GM03348 (cell line): ENCODE measurements at places on chromosomes 16 and 17.

DNA sequence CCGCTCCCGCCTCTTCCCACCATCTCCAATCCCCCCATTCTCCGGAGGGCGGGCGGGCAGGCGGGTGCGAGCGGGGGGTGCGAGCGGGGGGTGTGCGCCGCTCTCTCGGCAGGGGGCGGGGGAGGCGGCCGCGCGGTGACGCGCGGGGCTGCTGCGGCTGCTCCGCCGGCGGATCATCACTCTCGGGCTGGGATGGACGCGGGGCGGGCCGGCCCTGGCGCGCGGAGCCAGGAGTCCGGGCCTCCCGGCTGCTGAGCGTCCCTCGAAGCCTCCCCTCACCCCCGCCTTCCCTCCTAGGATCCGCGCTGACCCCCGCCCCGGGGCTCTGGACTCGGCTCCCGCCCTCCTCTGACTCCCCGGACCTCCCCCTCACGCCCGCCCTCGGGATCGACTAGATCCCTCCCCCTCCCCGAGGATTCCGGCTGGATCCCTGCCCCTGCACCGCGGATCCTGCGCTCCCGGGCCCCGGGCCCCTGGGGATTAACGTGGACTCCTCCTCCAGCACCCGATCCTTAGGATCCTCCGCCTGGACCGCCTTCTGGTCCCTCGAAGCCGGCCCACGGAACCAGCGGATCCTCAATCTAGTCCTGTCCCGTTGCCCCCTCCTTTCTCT is 946 bp upstream of the TMEM256 start:
- DNase-seq: peak; percentile 91

DNA sequence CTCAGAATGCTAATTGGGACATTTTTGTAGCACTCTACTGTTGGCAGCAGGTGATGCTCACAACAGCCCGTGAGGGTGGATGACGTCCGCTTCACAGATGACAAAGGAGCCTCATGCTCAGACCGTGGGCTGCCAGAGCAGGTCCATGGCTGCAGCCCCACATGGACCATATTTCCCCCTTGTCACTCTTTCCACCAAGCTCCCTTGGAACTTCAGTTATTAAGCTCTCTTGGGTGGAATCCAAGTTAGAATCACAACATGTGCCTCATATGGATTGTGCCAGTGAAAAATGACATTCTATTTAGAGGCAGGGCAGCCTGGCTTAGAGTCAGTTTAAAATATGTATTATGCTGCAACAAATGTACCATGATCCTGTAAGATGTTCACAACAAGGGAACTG is 33.2 kb upstream of the STH start:
- DNase-seq: no peak

- no peak for DNase-seq
Observed at GRCh38 chr16:782766-783403, 5.3 kb downstream of the RPUSD1 start.

GRCh38 chr16:13036600-13036999 is 135.2 kb downstream of the SHISA9 start:
- peak; percentile 26 for DNase-seq

- peak; percentile 72 for DNase-seq
Observed at GRCh38 chr17:17712268-17712924, 31.1 kb downstream of the RAI1 start.

GRCh38 chr16:77873066-77873465 is 84.7 kb downstream of the VAT1L start:
- DNase-seq: no peak

DNA sequence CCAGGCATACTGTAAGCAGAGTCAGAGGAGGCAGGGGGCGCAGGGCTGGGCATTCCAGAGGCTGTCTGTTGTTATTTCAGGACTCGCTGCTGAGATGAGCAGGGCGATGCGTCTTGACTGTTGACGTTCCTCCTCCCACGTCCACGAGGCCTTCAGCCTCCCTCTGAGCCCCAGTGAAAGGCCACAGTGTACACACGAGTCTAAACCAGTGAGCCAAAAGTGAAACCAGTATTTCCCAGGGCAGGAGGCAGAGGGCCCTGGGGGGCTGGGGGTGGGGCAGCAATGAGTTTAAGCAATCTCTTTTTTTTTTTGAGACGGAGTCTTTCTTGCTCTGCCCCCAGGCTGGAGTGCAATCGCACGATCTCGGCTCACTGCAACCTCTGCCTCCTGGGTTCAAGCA is 21.5 kb downstream of the SMTNL2 start:
- DNase-seq: no peak

DNA sequence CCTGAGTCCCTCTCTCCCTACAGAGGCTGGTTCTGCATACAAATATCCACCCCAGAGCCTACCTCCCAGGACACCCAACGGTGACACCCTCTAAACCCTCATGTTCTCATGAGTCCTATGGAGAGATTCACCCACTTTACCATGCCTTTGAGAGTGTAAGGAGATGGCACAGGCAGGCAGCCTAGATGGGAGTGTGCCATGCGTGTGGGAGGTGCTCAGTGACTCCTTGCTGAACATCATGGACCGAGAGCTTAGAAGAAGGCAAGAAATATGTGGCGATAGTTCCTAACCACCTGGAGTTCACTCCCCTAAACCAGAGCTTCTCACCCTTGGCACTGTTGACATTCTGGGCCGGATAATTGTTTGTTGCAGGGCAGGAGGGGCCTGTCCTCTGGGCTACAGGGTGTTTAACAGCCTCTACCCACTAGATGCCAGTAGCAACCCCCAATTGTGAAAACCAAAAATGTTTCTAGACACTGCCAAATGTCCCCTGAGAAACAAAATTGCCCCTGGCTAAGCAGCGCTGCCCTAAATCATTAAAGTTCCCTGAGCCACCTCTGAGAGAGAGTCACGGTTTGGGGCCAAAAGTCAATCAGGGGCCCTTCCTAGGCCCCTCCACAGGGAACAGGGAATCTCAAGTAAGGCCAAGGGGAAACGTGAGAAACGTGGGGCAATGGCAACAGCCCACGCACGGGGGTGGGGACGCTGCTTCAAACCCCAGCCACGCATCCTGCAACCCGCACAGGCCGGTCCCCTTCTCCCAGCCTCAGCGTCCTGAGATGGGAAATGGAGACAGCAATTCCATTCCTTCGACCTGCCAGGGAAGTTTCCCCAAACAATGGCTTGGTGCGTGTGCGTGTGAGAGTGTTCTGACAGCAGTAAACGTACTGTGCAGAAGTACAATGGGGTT is 66.8 kb downstream of the C16orf78 start:
- DNase-seq: no peak

DNA sequence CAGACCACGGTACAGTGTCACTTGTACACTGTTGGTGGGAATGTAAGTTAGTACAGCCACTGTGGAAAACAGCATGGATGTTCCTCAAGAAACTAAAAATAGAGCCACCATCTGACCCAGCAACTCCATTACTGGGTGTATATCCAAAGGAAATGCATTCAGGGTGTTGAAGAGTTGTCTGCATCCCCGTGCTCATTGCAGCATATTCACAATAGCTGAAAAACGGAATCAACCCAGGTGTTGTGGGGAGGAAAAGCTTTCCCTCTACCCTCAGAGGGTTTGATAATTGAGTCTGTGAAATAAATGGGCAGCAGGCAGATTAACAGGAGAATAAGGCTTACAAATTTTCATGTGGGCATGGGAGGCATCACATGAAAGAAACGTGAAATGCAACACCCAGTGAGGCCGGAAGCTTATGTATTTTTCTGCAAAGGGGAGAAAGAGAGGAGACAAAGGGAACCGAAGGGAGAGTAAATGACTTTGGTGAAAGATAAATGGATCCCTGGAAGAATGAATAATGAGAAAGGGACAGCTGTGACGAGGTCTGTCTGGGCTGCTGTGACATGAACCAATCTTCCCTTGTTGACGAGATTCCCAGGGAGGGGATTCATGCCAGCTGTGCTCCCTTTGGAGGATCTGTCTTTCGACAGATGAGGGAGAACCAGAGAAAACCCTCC is 106.2 kb downstream of the KCNJ12 start:
- no peak for DNase-seq

- DNase-seq: no peak
Observed at GRCh38 chr17:71470062-71470461, 650.8 kb upstream of the SOX9 start.

DNA sequence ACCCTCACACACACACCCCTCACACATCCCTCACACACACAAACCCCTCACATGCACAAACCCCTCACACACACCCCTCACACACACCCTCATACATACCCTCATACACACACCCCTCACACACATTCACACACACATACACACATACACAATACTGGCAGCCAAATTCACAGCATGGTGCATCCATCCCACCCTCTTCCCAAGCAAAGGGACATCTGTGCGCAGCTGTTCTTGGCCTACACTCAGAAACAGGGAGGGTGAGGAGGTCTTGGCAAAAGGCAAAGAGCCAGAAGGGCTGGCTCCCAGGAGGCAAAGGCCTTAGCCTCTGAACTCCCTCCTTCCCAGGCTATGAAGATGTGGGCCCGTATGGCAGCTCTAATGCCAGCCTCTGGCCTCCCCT is 23.4 kb downstream of the C17orf67 start:
- DNase-seq: no peak

DNA sequence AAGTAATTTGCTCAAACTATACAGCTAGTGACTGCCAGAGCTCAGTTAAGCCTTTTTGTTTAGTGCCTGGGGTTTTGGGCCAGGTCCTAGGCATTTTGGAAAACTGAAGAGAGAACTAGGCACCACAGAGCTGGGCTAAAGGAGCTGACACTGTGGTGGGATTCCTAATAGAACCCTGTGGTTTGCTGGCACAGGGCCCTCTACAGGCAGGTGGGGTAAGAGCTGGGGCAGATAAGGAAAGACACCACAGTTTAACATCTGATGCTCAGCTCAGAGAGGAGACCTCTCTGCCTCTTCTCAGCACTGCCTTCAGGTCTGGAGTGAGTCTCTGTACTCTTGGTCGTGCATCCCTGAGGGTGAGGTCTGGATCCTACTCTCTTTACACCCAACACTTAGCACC is 121.2 kb downstream of the SNX11 start:
- DNase-seq: no peak

DNA sequence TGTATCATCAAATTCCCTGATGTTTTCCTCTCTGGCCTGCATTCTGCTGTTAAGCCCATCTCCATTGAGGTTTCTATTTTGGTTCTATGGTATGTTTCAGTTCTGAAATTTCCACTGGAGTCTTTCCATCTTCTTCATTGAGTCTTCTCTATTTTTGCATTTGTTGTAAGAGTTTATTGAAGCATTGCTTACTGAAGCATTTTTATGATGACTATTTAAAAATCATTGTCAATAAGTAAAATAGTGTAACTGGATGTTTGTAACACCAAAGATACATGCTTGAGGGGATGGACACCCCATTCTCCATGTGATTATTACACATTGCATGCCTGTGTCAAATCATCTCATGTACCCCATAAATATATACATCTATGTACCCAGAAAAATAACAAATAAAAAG is 8.6 kb downstream of the KRT40 start:
- DNase-seq: no peak

GRCh38 chr17:29176558-29177351 is 3.4 kb downstream of the MYO18A start:
- peak; percentile 80 for DNase-seq

- DNase-seq: peak; percentile 37
Observed at GRCh38 chr17:30379303-30379902, 676 bp downstream of the CPD start.

- DNase-seq: peak; percentile 53
Observed at GRCh38 chr16:8885674-8886592, 3.8 kb downstream of the LITAFD start.

- DNase-seq: no peak
Observed at GRCh38 chr17:80212511-80212910, 7.6 kb downstream of the SGSH start.

GRCh38 chr17:2814049-2814448 is 17.8 kb downstream of the RAP1GAP2 start:
- no peak for DNase-seq

DNA sequence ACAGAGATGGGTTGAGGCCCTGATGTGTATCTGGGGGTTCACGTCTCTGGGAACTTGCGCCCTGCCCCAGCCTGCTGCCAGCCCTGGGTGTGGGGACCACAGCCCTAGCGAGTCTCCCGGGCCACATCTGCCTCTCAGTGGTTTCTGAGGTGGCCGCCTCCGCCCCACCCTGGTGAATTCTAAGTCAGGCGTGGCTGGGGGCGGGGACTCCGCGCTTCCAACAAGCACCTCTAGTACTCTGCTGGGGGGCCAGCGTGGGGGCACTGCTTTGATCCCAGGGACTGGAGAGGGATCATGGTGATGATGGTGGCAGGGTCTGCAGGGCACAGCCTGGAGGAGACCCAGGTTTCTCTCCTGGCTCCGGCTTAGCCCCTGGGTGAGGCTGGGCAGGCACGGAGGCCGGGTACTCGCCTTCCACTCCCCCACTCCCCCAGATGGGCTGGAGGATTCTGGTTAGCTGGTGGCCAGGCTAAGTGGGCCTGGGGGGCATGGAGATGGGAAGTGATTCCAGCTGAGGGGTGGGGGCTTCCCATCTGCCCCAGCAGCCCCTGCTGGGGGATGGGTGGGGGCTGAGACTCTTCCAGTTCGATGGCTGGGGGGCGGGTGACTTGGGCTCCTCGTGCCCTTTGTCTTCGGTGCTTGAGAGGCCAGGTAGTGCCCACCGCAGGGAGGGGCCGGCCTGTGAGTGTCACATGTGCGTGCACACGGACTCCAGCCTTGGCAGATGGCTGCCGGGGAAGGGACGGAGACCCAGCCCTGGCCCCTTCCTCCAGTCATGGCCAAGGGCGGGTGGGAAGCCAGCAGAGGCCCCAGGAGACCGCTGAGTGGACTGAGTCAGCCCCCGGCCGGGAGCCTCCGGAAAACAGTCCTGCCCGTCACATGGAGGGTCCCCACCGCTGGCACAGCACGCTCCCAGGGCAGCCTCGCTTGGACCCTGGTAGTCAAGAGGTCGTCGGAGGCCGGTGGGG is 3.9 kb downstream of the GLIS2 start:
- DNase-seq: peak; percentile 68

GRCh38 chr17:27649929-27650328 is 18.9 kb downstream of the LGALS9 start:
- no peak for DNase-seq

- DNase-seq: no peak
Observed at GRCh38 chr16:19872179-19872863, 12.3 kb downstream of the GPRC5B start.

DNA sequence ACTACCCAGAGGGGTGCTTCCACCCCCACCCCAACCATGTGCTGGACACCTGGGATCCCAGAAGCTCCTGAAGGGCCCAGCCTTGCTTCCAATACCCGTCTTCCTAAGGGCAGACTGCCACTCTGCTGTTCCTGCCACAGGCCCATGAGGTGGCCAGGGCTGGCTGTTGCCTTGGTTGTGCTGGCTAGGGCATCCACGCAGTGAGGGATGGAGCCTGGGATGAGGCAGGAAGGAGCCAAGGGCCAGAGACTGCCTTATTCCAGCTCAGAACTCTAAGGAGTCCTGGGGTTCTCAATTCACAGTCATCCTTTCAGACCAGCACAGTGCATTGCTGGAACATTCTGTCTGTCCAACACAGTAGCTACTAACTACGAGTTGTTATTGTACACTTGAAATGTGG is 37.8 kb downstream of the BCO1 start:
- no peak for DNase-seq

DNA sequence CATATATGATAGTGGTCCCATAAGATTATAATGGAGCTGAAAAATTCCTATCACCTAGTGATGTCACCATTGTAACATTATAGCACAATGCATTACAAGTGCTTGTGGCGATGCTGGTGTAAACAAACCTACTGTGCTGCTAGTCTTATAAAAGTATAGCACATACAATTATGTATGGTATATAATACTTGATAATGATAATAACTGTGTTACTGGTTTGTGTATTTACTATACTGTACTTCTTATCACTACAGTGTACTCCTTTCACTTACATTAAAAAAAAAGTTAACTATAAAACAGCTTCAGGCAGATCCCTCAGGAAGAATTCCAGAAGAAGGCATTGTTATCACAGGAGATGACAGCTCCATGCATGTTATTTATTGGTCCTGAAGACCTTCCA is 122.0 kb upstream of the NACA2 start:
- DNase-seq: no peak

GRCh38 chr17:43766413-43767052 is 7.9 kb upstream of the SOST start:
- DNase-seq: peak; percentile 67
